NCI-H1092 (cell line): ENCODE measurements at places on chromosomes 3 and 15.
A peak's percentile ranks its signal among the peaks of the same experiment; 100 is the strongest.

- DNase-seq = no peak
Measured at GRCh38 chr15:70192490-70192889, 94.8 kb upstream of the TLE3 start.

- DNase-seq = no peak
Measured at GRCh38 chr3:1117843-1118473, 25.1 kb downstream of the CNTN6 start.

GRCh38 chr15:99605490-99605931 lies 39.7 kb downstream of the MEF2A start:
- no peak for DNase-seq

- no peak for DNase-seq
Measured at GRCh38 chr3:171940151-171940649, 97.1 kb downstream of the TMEM212 start.

GRCh38 chr15:80152896-80153876 lies at the start of gene FAH:
FAH (plus strand) TSS chr15:80152999; CDS start chr15:80153055, 56 bp downstream.
- no peak for DNase-seq

GRCh38 chr15:90351479-90352106 lies 491 bp upstream of the ZNF774 start:
- DNase-seq = peak; percentile 24

- DNase-seq = no peak
Measured at GRCh38 chr15:44099671-44100070, 95.4 kb downstream of the FRMD5 start.

GRCh38 chr15:33810073-33810595 lies 158.2 kb upstream of the CHRM5 start:
- no peak for DNase-seq

GRCh38 chr15:70710714-70711113 lies 52.6 kb downstream of the UACA start:
- DNase-seq = no peak

GRCh38 chr3:17133632-17134545 lies 249.1 kb downstream of the PLCL2 start:
- DNase-seq = no peak

DNA sequence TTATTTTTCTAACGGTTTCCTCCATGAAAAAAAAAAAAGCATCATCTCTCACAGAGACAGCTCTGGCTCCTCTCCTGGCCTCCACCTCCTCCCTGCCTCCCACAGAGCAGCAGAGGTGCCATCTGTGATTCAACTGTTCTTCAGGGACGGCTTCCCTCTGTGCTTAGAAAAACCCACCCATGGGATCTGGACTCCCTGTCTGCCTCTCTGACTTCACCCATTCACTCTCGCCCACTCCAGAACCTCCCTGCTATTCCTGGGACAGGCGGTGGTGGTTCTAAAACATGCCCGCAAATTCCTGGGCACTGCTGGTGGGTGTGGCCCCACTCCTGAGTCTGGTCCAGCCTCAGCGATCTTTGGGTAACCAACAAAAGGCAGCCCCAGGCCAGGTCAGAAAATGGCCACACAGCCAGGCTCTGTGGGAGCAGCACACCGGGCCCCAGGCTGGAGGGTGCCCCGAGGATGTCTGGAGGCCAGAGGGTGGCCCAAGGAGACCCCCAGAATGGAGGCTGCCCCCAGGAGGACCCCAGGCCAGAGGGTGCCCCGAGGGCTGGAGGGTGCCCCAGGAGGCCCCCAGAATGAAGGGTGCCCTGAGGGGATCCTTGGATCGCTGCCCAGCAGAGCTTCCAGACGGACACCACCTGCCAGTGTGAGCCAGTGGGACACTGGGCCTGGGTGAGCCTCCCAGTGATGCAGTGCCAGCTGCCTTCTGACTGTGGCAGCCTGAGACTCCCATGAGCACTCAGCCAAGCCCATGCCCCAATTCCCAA lies 2.6 kb upstream of the CHST13 start:
- DNase-seq = no peak

GRCh38 chr3:48422681-48423080 lies 7.2 kb downstream of the PLXNB1 start:
- no peak for DNase-seq

DNA sequence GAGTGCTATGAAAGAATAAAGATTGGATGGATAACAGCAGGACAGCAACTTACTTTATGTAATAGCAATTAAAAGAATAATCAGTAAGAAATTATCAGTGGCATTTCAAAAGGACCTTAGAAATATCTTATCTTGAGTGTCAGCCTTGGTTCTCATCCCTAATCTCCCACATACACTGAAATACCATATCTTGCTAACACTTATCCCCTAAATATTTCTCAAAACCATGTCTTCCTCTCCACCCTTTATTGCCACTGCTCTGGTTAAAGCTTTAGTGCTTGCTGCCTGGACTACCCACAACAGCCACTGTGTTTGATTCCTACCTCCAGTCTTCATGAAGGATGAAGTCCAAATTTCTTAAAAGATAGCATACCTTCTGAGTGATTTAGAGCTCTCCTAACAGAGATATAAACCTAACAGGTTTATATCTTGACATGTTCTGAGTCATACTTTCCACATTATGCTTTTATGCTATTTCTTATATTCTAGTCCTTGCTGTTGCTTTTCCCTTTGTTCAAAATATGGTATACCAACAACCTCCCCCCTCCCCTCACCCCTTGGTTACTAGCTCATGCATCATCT lies 202.8 kb downstream of the RSRC1 start:
- no peak for DNase-seq

- peak; percentile 2 for DNase-seq
Measured at GRCh38 chr15:81485806-81486205, 111.8 kb upstream of the TMC3 start.

GRCh38 chr3:12049675-12050074 lies 45.5 kb downstream of the SYN2 start:
- DNase-seq = no peak

DNA sequence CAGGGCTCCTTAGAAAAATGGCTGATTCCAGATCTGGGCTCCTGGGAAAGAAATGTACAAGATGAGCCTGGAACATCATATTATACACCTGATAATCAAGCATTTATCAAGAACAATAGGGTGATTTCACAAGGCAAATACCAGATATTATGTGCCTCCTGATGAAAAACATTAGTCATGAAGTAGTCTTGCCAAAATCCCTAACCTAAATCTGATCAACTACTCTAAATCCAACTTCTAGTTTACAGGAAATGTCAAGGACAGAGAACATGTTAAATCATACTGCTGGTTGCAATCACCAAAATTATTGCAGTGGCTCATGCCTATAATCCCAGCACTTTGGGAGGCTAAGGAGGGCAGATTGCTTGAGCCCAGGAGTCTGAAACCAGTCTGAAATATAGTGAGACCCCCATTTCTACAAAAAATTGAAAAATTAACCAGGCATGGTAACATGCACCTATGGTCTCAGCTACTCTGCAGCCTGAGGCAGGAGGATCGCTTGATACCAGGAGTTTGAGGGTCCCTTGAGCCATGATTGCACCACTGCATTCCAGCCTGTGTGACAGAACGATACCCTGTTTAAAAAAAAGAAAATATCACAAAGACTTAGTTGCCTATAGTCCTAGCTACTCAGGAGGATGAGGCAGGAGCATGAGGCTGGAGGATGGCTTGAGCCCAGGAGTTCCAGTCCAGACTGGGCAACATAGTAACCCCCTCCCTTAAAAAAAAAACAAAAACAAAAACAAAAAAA lies 34.9 kb upstream of the ATP13A3 start:
- DNase-seq = no peak

DNA sequence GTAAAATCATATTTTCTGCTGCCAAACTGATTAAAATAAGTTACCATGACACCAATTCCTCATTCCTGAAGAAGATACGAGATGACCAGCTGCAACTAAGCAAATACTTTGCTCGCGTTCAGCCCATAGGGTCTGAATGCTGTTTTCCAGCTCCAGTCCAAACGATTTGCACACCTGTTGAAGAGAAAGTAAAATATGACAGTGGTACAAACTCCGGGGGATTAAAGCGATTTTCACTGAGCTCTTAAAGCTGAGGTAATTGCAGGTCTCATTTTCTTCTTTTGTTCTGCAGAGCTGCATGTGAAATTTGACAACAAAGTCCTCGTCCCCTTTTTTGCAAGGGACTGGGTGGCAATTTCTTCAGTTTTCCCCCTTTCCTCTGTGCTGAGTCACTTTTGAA lies 118.4 kb downstream of the NR2F2 start:
- DNase-seq = no peak

GRCh38 chr15:88649753-88650551 lies 11.1 kb downstream of the ISG20 start:
- DNase-seq = no peak

- DNase-seq = no peak
Measured at GRCh38 chr15:77418966-77419835, 703 bp downstream of the PEAK1 start.

DNA sequence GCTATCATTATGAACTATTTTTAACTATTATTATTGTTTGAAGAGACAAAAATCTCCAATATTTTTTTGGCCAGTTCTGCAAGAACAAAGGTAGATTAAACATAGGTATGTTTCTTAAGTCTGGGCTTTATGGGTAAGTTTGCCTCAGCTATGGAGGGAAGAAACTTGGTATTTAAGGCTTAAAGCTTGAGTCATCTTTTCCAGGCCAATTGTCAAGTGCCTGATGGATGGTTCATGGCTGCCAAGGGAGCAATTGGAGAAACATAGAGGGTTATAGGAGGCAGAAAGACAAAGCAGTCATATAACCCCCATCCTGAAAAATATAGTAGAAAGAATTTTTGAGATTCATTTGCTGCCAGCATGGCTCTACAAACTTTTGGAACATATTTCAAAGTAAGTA lies 7.2 kb upstream of the STAC start:
- no peak for DNase-seq
